Inflammatory macrophage treated with lipopolysaccharide for 4 hours (primary cell): ENCODE measurements at places on chromosomes 6 and 20.

- no peak for DNase-seq
Observed at GRCh38 chr6:30446259-30446658, 43.0 kb upstream of the HLA-E start.

- no peak for DNase-seq
Observed at GRCh38 chr6:155832596-155832995, 377.0 kb upstream of the NOX3 start.

DNA sequence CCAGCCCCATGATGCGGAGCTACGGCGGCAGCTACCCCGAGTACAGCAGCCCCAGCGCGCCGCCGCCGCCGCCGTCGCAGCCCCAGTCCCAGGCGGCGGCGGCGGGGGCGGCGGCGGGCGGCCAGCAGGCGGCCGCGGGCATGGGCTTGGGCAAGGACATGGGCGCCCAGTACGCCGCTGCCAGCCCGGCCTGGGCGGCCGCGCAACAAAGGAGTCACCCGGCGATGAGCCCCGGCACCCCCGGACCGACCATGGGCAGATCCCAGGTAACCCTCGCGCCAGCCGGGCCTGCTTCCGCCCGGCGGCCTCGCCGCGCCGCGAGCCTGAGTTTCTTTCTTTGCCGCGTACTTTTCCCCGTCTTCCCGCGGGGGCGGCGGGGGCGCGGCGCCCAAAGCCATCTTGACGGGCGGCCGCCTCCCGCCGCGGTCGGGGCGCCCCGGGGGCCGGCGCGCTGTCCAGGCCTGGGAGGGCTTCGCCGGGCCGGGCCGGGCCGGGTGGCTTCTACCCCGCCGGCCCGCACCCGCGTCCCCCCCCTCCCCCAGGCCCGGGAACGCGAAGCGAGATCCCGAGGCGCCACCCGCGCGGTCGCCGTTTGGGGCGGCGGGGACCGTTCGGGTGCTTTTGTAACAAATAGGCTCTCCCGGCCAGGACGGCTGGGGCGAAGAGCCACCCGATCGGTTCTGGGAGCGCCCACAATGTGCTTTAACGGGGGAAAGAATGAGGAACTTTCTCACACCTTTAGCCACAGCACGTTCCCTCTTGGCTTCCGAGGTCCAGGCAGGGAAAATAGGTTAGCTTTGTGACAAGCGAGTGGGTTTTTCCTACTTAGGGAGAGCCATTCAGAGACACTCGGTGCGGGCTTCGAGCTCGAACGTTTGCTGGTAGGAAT is 2.3 kb downstream of the ARID1B start:
- peak; percentile 46 for DNase-seq

GRCh38 chr6:15017261-15017660 is 228.6 kb upstream of the JARID2 start:
- peak; percentile 13 for DNase-seq

DNA sequence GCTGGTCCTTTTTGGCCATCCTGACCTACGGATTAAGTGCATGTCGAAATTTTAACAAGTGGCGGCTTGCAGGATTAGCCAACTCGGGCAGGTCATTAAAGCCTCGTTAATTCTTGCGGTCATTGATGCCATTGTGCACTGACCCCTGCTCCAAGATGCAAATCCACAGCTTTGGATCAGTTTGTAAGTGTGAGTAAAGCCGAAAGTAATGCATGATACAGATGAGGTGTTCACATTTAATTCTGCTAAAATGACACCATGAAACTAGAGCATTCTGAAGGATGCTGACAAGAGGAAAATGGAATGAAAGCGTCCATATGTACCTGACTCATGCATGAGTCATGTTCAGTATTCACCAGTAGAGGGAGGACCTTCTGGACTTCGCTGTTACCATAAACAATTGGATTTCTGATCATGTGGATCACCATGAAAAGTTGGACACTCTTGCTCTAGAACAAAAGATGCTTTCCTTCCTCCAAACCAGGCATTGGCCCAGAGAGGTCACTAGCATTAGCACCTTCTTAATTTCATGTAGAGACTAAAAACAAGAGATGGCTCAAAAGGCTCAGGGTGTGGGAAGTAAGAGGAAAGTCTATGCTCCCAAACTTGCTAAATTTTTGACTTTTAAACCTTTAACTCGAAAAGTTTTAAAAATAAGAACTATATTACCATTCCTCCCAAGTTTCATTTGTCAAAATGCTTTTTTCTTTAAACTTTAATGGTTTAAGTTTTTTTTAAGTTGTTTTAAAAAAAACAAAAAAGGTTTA is 48.0 kb downstream of the MUC22 start:
- DNase-seq, result peak; percentile 52

- DNase-seq, result no peak
Observed at GRCh38 chr6:134217105-134217797, 100.7 kb downstream of the SGK1 start.

GRCh38 chr6:2771079-2771478 is 5.9 kb downstream of the WRNIP1 start:
- DNase-seq, result no peak

GRCh38 chr20:58623579-58624473 is 27.3 kb upstream of the STX16 start:
- DNase-seq, result no peak

GRCh38 chr20:32135983-32136515 is 26.5 kb downstream of the TM9SF4 start:
- DNase-seq, result no peak

DNA sequence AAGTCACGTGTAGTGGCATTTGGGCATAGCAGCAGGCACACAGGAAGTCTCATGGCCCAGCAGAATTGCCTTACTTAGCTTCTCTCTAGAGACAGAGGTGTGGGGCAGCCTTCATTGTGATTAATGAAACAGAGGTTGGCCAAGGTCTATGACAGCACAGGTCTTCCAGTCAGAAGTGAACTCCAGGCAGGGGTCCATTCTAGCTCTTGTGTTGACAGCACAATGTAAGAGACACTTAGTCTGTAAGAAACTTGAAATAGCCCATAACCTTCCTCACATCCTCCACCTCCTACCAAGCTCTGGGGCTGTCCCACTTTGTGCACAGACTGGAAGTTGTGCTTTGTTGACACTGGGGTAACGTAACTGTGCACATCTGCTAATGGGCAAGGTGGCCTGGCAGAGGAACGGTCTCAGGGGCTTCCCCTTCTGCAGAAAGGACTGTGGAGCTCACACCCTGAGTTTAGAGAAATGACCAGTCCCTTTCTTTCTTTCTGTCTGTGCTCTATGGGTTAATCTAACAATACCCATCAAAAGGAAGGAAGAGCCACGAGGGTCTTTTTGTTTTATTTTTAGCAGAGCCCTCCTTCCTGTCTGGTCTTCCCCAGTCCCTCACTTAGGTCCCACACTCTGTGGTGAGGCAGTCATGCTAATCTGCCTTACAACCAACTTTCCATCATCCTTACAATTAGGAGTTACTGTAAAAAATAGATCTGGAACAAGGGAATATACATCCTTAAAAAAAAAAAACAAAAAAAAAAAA is 35.6 kb upstream of the TAGAP start:
- peak; percentile 13 for DNase-seq

- DNase-seq, result peak; percentile 96
Observed at GRCh38 chr20:50292591-50293283, 102.1 kb downstream of the CEBPB start.

DNA sequence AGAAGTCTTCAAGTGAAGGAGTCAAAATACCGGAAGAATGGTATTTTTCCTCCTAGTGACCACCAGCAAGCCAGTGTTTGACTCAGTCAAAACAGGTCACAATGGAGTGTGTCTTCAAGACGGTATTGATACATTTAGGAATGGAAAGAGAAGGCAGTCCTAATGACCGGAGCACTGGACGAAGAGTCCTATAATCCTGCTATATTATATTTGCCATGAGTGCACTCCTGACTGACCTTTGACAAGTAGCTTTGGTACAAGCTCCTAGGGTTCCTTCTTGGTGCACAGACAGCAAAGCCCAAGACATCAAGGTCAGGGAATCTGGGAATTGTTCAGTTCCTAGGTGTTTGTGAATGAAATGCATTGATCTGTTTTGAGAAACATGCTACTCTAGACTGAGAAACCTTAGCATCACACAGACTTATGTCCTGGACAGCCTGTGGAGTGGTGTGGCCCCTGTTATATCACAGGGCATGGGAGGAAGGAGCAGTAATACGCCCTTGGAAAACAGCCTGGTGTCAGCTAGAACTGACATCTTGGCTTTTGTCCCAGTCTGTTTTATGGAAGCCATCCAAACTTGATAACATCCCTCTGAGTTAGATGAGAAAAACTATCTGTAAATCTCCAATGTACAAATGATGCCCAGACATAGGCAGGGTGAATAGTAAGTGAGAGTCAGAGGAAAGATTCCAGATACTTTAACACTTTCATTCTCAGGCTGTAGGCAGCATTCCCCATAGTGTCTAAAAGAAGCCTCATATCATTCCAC is 18.5 kb downstream of the NOX3 start:
- no peak for DNase-seq

- DNase-seq, result no peak
Observed at GRCh38 chr6:1705630-1706029, 95.9 kb downstream of the FOXC1 start.

GRCh38 chr6:104608101-104608500 is 251.6 kb downstream of the HACE1 start:
- DNase-seq, result no peak

DNA sequence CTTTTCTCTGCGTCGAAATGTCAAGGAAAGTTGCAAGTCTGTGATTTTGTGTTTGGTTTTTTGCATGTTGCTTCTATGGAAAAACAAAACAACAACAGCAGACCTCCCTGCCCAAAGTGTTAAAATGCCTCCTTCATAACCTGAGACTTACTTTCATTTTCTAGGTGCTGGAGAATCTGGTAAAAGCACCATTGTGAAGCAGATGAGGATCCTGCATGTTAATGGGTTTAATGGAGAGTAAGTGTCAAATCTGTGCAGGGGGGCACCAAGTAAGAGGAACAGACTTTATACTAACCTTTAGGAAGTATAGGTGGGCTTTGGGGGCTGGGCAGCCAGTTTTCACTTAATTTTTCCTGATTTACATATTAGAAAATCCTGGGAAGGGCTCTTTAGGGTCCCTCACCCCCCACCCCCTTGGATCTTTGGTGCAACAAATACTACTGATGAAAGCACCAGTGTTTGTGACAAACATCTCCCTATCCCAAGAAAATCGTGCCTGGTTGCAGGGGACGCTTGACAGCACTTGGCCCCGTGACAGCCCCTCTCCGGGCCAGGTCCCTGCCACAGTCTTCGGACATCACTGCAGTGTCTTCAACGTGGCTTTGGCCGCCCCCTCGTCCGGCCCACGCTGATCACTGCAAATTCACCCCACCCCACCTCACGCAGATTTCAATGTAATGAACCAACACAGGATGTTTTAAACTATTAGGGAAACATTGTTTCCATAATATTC is 43.1 kb downstream of the GNAS start:
- DNase-seq, result no peak

GRCh38 chr6:14211562-14211942 is 94.0 kb downstream of the CD83 start:
- DNase-seq, result peak; percentile 51

DNA sequence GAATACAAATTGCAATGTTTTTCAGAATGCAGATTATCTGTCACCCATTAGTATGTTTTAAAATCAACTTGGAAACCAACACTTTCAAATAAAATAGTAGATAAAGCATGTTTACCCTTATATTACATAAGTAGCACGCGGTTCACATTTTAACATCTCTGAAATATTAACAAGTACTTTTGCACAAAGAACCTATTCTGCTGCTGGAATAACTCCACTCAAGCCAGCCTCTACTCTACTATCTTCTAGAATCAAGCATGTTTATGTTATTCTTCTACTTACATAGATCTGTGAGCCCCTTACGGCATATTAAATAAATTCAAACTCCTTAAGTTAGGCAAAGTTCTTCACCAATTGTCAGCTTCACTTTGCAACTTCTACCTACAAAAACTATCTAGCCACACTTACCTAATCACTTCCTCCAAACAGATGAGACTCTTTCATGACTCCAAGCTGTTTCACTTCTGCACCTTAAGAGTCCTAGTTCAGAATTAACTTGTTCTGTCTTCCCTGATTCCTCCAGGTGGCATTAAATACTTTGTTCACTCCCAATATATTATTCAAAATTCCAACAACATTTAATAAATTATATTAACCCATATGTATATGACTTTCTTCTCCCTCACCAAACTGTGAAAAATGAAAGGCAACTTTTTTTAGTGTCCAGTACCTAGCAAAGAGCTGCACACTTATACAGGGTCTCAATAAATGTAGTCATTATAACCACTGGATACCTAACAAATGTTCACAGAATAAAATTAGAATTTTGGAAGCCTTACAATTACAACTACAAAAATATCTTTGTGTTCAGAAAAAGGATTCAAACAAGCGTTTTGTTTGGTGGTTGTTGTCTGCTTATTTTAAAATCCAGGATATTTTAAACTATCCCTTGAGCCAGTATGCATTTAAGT is 12.1 kb downstream of the CEP85L start:
- peak; percentile 14 for DNase-seq

GRCh38 chr6:444653-445275 is 53.2 kb downstream of the IRF4 start:
- no peak for DNase-seq

- DNase-seq, result no peak
Observed at GRCh38 chr20:48172357-48172702, 387.0 kb upstream of the SULF2 start.

DNA sequence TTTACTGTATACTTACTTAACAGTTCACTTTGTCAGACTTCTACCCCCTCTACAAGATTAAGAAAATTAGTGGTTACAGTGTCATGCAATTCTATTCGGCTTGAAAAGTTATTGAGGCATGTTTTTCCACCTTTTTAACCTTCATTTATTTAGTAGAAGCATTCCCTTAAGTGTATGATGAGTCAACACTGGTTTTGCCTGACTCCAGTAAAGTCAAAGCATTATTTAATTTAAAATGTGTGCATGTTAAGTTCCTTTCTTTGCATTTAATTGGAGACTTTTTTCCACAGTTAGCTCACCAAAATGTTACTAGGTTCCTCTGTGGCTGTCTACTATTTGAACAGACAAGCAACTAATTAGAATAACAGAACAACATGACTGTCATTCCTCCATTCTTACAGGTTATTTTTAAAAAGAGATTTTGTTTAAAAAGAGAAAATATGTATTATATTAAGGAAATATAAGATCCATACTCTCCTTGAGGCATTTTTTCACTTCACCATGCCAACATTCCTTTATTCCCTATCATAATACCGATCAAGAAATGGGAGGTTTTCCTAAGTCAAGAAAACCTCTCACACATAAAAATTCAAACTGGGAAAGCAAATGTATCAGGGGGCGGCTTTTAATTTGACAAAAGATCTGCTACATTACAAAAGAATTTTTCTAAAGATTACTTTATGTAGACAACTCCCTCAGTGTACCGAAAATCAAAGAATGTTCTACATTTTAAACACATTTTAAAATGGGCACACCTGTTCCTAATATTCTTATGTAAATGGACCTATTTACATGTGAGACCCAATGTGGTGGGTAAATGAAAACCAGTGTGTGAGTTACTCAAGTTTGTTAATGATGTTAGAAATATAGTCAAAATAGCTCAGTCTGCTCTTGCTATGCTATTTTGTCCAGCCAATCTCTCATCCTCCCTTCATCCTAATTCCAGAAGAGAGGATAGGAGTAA is 361.2 kb downstream of the UTRN start:
- DNase-seq, result no peak

GRCh38 chr20:36251426-36251825 is 15.1 kb downstream of the AAR2 start:
- no peak for DNase-seq
